ENCODE measurements at places on chromosomes 4 and X. TPM values are rescaled to one million over a fixed set of nuclear protein-coding genes. Genes with fewer than 3 reads are reported as not detected.

DNA sequence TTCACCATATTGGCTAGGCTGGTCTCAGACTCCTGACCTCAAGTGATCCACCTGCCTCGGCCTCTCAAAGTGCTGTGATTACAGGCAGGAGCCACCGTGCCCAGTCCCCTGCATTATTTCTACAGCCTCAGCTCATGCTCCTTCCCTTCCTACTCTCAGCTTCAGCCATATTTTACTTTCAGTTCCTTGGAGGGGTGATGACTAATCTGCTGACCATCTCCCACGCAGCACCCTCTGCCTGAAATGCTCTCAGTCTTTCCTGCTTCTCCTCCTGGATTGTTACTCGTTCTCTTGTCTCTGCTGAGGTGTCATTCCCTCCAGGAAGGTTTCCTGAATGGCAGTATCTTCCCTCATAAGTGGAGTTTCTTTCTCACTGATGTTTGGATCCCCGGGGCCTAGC lies 63.3 kb downstream of the MOSPD2 start:
- DNase-seq = peak; percentile 24

DNA sequence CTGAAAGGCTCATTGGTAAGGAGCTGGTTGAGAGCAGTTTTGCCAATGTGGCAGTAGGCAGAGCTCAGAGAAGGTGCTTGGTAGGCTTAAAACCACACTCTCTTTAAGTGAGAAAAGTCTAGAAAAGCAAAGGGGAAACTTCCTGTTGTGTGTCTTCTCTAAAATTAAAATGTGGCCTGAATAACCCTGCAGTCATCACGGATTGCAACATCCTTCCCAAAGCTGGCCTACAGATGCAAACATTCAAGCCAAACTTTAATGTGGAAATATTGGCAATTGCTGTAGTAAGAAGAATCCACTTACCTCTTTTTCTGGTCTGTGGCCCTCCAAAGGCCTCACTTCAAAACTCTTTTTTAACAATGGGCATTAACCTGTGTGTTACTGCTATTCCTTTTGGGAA lies 348.5 kb downstream of the OPHN1 start:
- no peak for DNase-seq

DNA sequence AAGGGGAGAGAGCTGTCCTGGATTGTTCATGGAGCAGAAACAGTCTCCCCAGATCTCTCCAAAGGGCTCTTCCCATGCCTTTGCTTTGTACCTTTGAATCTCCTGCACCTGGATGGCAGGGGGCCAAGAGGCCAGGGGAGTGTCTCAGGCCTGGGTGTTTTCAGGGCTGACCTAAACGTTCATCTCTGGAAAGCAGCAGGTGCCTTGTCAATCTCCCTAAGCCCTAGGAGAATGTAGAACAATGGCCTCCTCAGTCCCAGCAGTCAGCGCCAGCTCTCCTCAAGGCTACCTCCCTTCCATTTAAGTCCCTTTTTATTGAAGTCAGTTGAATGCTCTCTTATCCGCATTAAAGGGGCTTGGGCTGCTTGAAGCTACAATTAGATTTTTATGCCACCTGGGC lies 31.2 kb upstream of the NSUN7 start:
- DNase-seq = peak; percentile 16

RELL1 gene
- 10.0 TPM for polyA plus RNA-seq

RNF175 gene
- 2.6 TPM for polyA plus RNA-seq

DNA sequence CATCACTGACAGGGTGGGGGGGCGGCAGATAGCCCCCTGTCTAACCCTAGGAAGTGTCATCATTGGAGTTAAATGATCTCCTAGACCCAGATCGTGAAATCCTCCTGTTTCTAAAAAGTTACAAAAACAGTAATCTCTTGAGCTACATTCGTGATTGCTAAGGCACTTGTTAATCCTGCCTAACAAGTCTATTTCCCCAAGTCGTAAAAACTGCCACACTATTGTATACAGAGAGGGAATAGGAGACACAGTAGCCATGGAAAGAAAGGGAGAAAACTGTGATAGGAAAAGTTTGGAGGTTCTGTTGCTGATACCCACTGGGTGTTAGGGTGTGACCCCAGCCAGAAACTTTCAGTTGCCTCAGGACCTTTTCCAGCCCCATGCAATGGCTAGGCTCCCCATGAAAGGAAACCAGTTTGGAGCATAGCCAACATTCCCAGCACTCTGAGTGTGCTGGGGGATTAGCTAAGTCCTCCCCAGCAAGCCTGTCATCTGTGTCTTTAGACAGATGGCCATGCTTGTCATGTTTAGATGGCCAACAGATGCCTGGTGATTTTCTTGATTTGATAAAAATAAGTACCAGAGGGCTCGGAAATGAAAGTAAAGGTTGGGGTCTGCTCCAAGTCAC lies 63.3 kb upstream of the ANXA10 start:
- no peak for DNase-seq

DNA sequence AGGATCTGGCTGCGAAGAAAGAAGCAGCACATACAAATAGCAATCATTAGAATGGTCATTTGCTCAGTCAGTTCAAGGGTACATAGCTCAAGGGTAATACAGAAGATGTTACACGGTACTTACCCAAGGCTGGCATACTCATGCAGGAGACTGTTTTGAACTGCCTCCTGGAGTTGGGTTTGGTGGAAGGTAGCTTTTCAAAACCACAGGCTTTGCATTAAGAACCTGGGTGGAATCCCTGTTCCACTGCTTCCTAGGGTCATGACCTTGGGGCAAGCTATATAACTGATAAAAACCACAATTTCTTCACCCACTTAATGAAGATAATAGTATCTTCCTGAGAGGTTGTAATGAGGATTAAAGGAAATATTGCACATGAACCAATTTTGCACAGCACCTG lies 36.5 kb downstream of the TBC1D9 start:
- no peak for DNase-seq

DNA sequence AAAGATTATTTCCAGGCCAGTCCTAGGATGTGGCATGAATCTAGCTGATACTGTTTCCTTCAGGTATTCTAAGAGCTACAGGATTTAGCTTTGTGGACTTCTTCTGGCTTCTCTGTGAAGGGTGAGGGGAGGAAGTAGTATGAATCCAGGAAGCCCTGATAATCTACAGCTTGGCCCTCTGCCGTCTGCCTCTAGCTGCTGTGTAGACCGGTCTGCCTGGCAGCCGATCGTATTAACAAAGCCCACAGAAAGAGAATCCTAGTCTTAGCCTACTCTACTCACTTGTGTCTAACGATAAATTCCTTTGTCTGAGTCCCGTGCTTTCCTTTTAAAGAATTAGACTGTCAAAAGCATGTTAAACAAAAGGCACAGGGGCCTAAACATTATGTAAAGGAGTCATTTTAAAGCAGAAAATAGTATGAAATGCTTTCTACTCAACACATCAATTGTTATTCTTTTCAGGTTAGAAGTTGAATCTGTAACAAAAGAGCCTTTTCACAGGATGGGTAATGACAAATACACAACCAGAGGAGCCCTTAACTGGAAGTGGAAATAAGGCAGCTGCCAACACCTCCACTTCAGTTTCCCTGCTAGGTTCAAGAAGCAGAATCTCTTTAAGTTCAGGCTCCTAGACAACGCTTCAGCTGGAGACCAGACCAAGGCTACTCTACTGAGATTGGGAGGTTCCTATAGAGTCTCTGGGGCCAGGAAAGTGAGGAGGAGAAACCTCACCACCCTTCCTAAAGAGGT lies 48.9 kb upstream of the UCP1 start:
- no peak for DNase-seq

DNA sequence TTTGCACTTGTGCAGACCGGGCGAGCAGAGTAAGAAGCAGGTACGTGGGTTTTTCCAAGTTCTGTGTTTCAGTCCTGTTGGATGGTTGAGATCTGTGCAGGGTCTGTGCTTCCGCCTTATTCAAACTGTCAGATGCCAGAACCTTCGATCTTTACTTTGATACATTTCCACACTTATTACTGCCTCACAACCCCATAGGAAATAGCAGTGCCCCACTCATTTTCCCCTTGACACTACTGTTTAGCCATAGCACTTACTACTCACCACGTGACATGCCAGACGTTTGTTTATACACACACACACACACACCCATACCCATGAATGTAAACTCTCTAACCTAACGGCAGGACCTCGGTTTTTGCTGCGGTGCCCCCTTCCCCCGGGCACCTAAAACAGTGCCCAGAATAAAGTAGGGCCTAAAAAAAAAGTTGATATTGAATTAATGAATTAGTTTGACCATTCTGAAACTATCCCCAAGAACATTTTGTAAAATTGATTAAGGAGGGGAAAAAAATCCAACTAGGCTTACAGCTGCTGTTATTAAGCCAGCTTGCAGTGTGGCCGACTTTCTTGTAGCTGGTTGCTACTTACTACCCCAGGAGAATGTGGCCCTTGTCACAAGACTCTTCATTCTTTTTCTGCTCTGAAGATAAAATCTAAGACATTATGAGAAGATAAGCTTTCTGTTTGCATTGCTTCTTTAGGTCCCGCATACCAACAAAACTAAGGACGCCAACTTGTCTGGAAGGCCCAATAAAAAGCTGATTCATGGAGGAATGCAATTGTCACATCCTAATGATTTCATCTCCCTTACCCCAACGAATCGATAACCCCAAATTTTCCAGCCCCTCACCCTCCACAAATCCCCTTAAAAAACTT lies 704 bp upstream of the SEPSECS start:
- peak; percentile 58 for DNase-seq

DNA sequence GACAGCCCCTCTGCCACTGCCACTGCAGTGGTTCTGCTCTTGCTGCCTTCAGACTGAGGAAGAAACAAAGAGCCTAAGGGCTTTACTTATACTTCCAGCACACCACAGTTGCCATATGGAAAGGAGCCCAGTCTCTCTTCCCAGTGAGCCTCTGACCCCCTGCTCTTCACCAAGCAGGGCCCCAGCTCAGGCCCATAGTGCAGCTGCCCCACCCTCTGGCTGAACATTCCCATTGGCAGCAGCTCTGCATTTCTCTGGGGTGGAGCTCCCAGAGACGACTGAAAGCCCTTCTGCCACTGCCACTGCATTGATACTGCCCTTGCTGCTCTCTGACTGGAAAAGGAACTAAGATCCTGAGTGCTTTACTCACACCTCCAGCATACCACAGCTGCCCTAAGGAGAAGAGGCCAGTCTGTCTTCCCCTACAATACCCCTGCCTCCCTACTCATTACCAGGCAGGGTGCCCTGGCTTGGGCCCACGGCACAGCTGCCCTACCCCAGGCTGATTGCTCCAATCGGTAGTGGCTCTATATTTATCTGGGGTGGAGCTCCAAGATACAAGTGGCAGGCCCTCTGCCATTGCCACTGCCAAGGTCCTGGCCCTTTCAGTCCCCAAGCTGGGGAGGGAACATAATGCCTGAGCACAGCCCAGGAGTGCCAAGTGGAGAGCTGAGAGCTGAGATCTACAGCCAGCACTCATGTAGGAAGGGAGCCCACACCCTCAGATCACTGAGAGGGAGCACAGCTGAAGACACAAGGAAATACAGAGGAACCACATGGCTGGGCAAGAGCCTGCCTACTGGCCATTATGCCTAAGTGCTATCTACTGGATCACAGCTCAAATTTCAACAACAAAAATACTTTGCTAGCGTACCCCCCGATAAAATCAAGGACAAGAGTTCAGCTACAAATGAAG lies 36.0 kb downstream of the AWAT2 start:
- no peak for DNase-seq

GRCh38 chr4:80592950-80593349 lies 257.4 kb downstream of the CFAP299 start:
- DNase-seq = no peak

- no peak for DNase-seq
These were observed 479.3 kb downstream of the IL1RAPL1 start for GRCh38 chrX:29066516-29066915.

- no peak for DNase-seq
These were observed 134.7 kb downstream of the SHROOM3 start for GRCh38 chr4:76569706-76570105.

DNA sequence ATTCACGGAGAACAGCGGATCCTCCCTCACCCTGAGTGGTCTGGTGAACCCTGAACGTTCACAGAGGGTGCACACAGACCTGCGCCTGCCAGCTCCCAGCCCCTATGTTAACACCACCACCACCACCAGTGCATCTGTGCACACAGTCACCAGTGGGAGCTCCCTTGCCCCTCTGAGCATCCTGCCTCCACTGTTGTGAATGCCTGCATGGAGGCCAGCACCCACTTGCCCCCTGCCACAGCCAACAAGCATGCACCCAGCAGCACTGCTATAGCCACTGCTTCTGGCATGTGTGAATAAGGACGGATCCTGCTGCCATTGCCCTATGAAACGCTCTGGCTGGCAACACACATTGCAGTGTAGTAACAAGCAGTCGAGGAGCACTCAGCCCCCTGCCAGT lies 29.1 kb upstream of the PWWP3B start:
- no peak for DNase-seq

TMEM154 gene
- polyA plus RNA-seq = 0.36 TPM

DGKK gene
- polyA plus RNA-seq = not detected

RTL3 gene
- polyA plus RNA-seq = not detected

KLKB1 gene
- 8.8 TPM for polyA plus RNA-seq

NAA10 gene
- 134 TPM for polyA plus RNA-seq

ADAM29 gene
- not detected for polyA plus RNA-seq

DNA sequence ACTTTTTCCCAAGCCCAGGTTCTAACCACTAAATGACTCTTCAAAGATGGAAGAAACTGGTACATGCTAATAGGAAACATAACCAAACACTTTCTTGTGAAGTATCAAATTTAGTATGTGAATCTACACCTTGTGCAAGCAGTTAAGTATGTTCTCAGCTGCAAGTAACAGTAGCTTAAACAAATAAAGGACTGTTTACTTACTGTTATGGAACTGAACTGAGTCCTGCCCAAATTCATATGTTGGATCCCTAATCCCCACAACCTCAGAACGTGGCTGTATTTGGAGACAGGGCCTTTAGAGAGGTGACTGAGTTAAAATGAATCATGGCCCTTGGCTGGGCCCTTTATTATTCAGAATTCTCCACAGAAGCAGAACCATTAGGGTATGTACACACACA lies 178.7 kb downstream of the KDR start:
- no peak for DNase-seq

DNA sequence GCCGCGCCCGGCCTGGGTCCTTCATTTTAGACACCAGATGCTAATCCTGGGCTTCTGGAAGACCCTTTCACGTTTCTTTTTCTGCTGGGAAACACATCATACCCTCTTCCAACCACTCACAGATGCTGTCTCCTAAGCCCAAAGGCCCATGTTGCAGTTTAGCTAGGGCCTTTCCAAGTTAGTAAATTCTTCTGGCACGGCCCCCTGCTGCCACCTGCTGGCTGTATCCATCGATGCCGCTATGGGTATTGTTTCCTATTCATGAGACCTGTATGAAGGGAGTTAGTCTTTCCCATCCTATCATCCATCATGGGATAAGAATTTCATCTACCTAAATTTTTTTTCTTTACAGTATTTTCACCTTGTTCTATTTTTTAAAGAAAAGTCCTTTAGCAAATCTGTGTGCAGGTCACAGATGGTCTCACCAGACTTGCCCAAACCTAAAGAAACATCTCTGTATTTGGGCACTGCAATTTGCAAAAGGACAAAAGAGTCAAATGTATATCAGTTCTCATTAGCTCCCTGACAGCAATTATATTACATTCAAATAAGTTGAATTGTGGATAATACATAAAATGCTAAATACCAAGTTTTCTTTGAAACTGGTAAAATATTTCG lies 37.8 kb upstream of the SLC9A7 start:
- peak; percentile 72 for DNase-seq

ZCCHC12 gene
- polyA plus RNA-seq = 0.08 TPM

Measured in hepatocyte (in vitro differentiated cells).